SJSA1 (cell line): ENCODE measurements at places on chromosomes 3 and 15. TPM values are rescaled to one million over a fixed set of nuclear protein-coding genes. Genes with fewer than 3 reads are reported as not detected.

GRCh38 chr3:31390466-31390865 lies 142.3 kb upstream of the STT3B start:
- DNase-seq, result no peak
- no peaks in the 10 kb centered on the region for H3K36me3 ChIP-seq
- no peaks in the 10 kb centered on the region for H3K4me1 ChIP-seq
- H3K27ac ChIP-seq, result no peak overlapping the region
- H3K27me3 ChIP-seq, result no peaks in the 10 kb centered on the region

PSTPIP1 gene
- total RNA-seq, result not detected in 2 replicates

DNA sequence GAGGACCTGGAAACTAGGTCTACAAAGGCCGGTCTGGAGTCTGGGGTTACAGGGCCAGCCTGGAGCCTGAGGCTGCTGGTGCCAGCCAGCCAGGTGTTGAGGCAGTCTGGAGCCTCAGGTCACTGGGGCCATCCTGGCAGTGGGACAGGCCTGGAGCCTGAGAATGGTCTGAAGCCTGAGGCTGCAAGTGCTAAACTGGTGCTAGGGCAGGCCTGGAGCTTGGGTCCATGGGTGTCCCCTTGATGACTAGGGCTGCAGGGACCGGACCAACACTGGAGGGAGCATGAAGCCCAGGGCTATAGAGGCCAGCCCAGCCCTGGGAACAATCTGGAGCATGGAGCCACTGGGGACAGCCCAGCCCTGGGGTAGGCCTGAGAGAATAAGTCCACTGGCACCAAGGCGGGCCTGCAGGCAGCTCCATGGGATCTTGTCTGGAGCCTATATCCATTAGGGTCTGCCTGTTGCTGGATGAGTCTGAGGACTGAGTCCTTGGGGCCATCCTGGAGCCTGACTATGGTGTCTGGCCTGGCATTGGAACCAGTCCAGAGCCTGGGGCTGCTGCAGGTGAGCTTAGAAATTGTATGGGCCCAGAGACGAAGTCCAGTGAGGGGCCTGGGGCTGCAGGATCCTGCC lies 101.9 kb downstream of the GLDN start:
- DNase-seq, result no peak
- H3K27ac ChIP-seq, result no peak overlapping the region
- no peaks in the 10 kb centered on the region for H3K27me3 ChIP-seq
- no peak overlapping the region for H3K4me3 ChIP-seq
- no peaks in the 10 kb centered on the region for H3K4me1 ChIP-seq

DNA sequence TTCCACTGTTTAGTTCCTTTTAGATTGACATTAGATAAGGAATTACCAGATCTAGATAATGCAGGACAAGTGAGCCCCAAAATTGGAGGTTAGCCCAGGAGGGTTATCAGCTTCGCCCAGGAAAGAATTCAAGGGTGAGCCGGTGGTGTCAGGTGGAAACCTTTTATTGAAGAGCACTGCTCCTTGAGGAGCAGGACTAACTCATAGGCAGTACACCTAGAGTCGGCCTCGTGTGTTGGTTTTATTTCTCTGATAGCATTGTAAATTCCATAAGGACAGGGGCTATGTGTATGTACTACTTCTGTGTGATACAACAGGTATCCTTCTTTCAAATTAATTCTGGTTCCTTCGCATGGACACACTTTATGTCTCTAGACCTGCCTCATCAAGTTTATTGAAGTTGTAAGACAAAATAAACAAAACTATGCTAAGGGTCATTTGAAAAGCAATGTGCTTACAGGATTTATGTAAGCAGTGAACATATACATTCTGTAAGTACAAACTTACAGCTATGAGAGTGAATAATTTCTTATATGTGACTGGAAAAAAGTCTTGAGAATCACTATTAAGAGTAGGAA lies 57.2 kb downstream of the SNX4 start:
- H3K36me3 ChIP-seq, result peaks cover 44% of the 10 kb centered on the region
- no peak for DNase-seq
- H3K4me3 ChIP-seq, result no peak overlapping the region
- no peak overlapping the region for H3K27ac ChIP-seq
- no peaks in the 10 kb centered on the region for H3K27me3 ChIP-seq
- H3K4me1 ChIP-seq, result no peaks in the 10 kb centered on the region

DAPK2 gene
- 0.34 and 2.2 TPM in 2 replicates for total RNA-seq

LIPH gene
- total RNA-seq, result 0.34 TPM in 1 of 2 replicates, not detected in the other

STAB1 gene
- total RNA-seq, result not detected in 2 replicates

DNA sequence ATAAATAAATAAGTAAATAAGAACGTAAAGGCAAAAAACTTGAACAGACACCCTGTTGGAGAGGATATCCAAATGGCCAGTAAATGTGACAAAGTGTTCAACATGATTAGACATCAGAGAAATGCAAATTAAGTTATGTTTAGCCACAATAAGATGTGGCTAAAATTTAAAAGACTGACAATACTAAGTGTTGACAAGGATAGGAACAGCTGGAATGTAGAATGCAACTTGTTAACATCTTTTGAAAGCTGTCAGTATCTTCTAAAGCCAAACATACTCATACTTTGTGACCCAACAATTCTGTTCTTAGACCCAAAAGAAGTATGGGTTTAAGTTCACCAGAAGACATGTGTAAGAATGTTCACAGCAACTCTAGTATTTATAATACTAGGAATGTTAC lies 197.1 kb downstream of the ITPR1 start:
- H3K4me1 ChIP-seq, result no peaks in the 10 kb centered on the region
- DNase-seq, result no peak
- H3K36me3 ChIP-seq, result no peaks in the 10 kb centered on the region
- no peak overlapping the region for H3K4me3 ChIP-seq
- H3K27ac ChIP-seq, result no peak overlapping the region

GRCh38 chr15:51926809-51927208 lies 44.8 kb downstream of the LEO1 start:
- H3K4me1 ChIP-seq, result no peaks in the 10 kb centered on the region
- H3K27me3 ChIP-seq, result no peaks in the 10 kb centered on the region
- no peak overlapping the region for H3K4me3 ChIP-seq
- no peak for DNase-seq

FBXO40 gene
- total RNA-seq, result not detected in 2 replicates

GRCh38 chr3:168984872-168985271 lies 678.6 kb downstream of the MECOM start:
- DNase-seq, result no peak
- H3K4me1 ChIP-seq, result no peaks in the 10 kb centered on the region
- no peak overlapping the region for H3K27ac ChIP-seq
- no peaks in the 10 kb centered on the region; the same call in 1 of the 2 replicates for H3K27me3 ChIP-seq
- H3K4me3 ChIP-seq, result no peak overlapping the region
- H3K36me3 ChIP-seq, result no peaks in the 10 kb centered on the region

C3orf20 gene
- not detected in 2 replicates for total RNA-seq

GRCh38 chr3:160911411-160911810 lies 155.4 kb downstream of the PPM1L start:
- no peaks in the 10 kb centered on the region; the same call in none of the 2 replicates for H3K27me3 ChIP-seq
- no peak overlapping the region for H3K27ac ChIP-seq
- no peak overlapping the region for H3K4me3 ChIP-seq
- no peaks in the 10 kb centered on the region for H3K36me3 ChIP-seq

KCTD6 gene
- total RNA-seq, result 1.9 and 8.9 TPM in 2 replicates

VEPH1 gene
- total RNA-seq, result 1.7 and 14.3 TPM in 2 replicates

DNA sequence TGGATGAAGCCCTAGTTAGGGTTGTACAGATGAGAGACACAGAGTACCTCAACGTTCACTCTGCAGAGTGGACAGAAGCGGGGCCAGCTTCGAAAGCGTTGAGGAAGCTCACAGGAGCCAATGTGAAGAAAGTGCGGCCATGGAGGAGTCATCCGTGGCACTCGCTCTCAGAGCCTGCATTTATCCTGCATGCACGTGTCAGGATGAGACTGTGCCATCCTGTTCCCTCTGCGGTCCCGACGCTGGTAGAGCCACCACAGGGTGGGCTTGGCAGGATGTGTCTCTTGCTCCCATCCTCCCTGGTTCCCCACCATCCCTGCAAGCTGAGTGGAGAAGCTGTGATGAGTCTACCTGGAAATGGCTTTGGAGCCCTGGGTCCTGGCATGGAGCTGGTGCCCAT lies 39.3 kb downstream of the KLHL25 start:
- no peaks in the 10 kb centered on the region for H3K4me1 ChIP-seq
- no peaks in the 10 kb centered on the region for H3K27me3 ChIP-seq
- DNase-seq, result no peak
- H3K36me3 ChIP-seq, result no peaks in the 10 kb centered on the region
- no peak overlapping the region for H3K27ac ChIP-seq
- H3K4me3 ChIP-seq, result no peak overlapping the region

VPS8 gene
- total RNA-seq, result 41.0 and 43.9 TPM in 2 replicates
